Stimulated activated CD8-positive, alpha-beta memory T cell treated with anti-CD3 and anti-CD28 coated beads, Interleukin-4, amount 100 ng/mL, for 1 hour (primary cell): ENCODE measurements at places on chromosomes 5 and 9.

- no peak for DNase-seq
Measured at GRCh38 chr9:84759300-84759750, 89.8 kb downstream of the NTRK2 start.

DNA sequence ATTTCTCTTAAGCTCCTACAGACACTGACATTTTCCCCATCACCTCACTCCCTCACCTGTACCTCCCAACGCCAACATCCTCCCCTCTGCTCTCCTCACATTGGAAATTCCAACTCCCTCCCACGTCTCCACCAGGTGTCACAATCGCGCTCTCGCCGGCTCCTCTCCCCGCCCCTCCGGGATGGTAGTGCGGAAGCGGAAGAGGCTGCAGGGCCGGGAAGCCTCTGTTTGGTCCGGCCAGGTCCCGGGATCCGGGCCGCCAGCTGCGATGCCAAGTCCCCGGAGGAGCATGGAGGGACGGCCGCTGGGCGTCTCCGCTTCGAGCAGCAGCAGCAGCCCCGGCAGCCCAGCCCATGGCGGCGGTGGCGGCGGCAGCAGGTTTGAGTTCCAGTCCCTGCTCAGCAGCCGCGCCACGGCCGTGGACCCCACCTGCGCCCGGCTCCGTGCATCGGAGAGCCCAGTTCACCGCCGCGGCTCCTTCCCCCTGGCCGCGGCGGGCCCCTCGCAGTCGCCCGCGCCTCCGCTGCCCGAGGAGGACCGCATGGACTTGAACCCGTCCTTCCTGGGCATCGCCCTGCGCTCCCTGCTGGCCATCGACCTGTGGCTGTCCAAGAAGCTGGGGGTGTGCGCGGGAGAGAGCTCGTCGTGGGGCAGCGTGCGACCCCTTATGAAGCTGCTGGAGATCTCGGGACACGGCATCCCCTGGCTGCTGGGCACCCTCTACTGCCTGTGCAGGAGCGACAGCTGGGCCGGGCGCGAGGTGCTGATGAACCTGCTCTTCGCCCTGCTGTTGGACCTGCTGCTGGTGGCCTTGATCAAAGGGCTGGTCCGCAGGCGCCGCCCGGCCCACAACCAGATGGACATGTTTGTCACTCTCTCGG is at the start of gene PLPP6:
Gene PLPP6, plus strand, starts transcription at position 187 of the 881 bp plus-strand sequence. Its CDS starts 82 bp downstream, at position 269.
- no peak for DNase-seq

GRCh38 chr9:91296354-91296753 is 65.4 kb downstream of the AUH start:
- DNase-seq, result no peak

DNA sequence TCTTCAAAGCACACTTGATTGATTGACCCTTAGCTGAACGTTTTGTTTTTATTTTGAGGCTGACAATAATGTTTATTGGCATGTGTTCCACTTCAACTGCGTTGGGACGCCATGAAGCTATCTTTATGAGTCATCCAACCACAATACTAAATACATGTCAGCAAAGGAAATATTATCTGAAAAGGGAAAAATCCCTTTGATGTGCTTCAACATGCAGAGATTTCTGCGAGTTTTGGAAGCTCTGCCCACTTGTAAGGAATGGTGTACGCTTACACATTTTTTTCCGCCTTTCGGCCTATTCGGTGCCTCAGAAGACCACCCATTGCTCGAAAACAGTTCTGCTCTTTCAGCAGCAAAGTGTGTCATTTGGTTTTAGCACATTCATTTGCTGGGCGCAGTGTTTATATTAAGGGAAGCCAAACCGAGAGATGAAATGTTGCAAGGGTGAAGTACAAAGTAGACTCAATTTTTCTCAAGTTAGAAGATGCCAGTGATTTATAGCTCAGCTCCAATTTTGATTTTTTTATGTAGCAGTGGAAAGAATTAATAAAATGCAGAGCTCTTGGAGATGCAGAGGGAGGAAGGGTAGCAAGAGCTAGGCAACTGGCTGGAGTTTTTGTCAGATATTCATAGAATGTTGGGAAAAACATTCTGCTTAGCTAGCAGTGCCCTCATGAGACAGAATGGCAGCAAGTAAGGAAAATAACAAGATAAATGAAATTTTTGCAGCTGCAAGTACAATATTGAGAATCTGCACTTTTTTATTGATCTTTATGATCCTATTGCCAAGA is 68.9 kb downstream of the PRDM6 start:
- no peak for DNase-seq

GRCh38 chr9:110748251-110748893 is 79.8 kb downstream of the MUSK start:
- DNase-seq, result no peak

GRCh38 chr9:114216081-114216480 is 60.7 kb downstream of the COL27A1 start:
- DNase-seq, result no peak

GRCh38 chr5:164663198-164663989 is 1158.0 kb downstream of the MAT2B start:
- DNase-seq, result no peak

- no peak for DNase-seq
Measured at GRCh38 chr5:172288465-172288864, 4.9 kb upstream of the UBTD2 start.

DNA sequence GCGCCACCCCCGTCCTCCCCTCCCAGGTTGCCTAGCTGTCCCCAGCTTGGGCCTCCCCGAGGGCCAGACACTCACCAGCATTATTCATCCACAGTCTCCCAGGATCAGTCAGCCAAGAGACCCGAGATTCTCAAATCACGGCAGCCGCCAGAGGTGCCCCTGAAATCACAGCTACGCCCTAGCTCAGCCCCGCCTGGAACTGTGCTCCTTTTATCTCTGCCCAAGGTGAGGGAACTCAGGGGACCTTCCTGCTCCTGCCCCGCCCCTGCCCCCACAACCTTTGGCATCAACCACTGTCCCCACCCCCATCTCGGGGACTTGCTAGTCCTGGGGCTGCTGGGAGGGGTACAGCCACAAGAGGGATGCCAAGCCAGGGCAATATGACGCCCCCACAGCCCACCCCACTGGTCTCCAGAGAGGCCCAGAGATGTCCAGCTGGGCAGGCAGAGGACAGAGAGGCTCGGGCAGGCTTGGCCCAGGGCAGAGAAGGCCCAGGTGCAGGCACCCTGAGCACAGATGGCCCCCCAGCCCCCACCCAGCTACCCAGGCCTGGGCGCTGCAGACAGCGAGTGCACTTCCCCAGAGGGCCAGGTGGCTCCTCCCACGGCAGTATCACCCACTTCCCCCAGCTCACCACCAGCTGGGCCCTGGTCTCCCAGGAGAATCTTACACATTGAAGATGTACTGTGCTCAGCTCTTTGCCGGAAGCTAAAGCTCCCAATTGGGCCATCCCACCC is at the start of gene FUT7:
Gene FUT7, minus strand, starts transcription at position 185 of the 737 bp plus-strand sequence. Its CDS starts 97 bp downstream, at position 88.
- DNase-seq, result no peak

DNA sequence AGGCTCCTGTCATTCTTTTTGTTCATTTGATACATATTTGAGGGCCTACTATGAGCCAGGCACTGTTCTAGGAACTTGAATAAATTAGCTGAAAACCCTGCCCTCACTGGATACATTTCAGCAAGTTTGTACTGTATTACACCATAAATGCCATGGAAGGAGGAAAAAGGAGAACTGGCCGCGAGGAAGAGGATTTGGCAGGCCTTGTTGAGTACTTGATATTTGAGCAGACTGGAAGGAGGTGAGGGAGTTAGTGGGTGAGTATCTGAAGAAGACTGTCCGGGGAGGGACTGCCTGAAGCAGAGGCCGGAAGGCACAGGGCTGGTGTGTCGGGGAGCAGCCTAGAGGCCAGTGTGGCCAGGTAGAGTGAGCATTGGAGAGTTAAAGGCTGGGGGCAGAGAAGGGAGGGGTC is 4.5 kb downstream of the SNX30 start:
- no peak for DNase-seq

DNA sequence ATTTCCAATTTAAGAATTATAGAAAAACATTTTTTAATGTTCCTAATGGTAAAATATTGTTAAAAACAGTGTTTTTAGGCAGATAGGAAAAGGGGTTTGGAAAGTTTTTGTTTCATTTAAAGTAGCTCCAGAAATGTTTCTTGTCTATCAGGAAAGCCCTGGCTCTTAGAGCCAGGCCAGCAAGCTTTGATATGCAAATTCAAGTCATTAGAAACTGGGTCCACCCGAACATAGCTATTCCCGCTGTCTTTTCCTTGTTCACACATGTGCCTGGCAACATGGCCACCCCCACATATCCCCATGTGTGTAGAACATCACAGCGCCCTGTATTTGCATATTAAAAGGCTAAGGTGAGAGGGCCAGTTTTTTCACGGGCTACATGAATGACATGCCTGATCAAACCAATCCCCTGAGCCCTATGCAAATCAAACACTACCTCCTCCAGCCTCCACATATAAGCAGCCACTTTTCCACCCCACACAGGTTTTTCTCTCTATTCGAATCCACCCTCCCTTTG is 925.3 kb upstream of the CDH10 start:
- DNase-seq, result no peak

- no peak for DNase-seq
Measured at GRCh38 chr9:85662573-85662972, 79.2 kb downstream of the AGTPBP1 start.

GRCh38 chr5:59489551-59489950 is 404.0 kb downstream of the PDE4D start:
- no peak for DNase-seq

GRCh38 chr5:37400501-37400900 is 21.4 kb downstream of the WDR70 start:
- DNase-seq, result no peak

GRCh38 chr9:36119476-36119875 is 17.1 kb upstream of the GLIPR2 start:
- no peak for DNase-seq

- DNase-seq, result no peak
Measured at GRCh38 chr9:10265153-10265631, 347.6 kb downstream of the PTPRD start.

GRCh38 chr5:122263352-122264030 is 48.5 kb upstream of the SNCAIP start:
- DNase-seq, result no peak

GRCh38 chr5:67303356-67303755 is 106.8 kb upstream of the CD180 start:
- DNase-seq, result no peak

DNA sequence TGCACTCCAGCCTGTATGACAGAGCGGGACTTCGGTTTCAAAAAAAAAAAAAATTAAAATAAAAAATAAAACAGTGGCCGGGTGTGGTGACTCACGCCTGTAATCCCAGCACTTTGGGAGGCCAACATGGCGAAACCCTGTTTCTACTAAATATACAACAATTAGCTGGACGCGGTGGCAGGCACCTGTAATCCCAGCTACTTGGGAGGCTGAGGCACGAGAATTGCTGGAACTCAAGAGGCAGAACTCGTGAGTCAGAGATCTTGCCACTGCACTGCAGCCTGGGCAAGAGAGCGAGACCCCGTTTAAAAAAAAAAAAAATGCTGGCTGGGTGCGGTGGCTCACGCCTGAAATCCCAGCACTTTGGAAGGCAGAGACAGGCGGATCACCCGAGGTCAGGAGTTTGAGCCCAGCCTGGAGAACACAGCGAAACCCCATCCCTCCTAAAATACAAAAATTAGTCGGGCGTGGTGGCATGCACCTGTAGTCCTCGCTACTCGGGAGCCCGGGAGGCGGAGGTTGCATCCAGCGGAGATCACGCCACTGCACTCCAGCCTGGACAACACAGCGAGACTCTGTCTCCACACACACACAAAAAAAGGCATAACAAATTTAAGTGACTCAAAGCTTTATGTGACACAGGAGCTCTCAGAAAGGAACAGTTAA is 1.5 kb upstream of the NPM1 start:
- DNase-seq, result no peak

GRCh38 chr9:135517407-135517822 is 3.8 kb upstream of the LCN1 start:
- no peak for DNase-seq

DNA sequence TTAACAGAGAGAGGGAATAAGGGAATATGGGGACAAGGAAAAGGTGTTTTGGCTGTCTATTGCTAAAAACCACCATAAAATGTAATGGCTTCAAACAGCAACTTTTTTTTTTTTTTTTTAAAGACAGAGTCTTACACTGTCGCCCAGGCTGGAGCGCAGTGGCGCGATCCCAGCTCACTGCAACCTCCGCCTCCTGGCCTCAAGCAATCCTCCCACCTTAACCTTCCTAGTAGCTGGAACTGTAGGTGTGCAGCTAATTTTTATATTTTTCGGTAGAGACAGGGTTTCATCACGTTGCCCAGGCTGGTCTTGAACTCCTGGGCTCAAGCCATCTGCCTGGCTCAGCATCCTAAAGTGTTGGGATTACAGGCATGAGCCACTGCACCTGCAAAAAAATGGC is 4.3 kb upstream of the SPATA24 start:
- DNase-seq, result no peak

GRCh38 chr5:146368137-146368536 is 29.5 kb downstream of the POU4F3 start:
- DNase-seq, result no peak

GRCh38 chr9:81022177-81022576 is 667.2 kb downstream of the TLE1 start:
- DNase-seq, result no peak

DNA sequence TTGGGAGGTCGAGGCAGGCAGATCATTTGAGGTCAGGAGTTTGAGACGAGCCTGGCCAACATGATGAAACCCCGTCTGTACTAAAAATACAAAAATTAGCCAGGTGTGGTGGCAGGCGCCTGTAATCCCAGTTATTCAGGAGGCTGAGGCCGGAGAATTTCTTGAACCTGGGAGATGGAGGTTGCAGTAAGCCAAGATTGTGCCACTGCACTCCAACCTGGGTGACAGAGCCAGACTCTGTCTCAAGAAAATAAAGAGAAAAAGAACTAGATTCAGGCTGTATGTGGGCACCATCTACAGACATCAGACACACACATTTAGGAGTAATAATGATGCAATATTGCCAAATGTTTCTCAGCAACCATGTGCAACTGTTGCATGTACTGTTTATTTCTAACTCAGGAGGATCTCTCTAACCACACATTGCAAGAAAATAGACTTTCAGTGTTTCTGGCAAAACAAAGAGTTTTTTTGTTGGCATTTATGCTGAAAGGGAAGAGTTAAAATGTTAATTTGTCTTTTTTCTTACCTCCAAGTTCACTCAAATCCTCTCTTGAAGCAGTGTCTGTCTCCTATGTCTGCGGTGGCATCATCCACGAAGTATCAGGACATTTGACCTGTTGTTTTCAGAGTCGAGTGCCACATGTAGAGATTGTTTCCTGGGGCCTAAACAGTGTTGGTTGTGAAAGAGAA is 5.1 kb upstream of the ORM1 start:
- no peak for DNase-seq

GRCh38 chr5:81167078-81167477 is 66.0 kb upstream of the CKMT2 start:
- no peak for DNase-seq
